ENCODE measurements at places on chromosomes 7 and 10.

DNA sequence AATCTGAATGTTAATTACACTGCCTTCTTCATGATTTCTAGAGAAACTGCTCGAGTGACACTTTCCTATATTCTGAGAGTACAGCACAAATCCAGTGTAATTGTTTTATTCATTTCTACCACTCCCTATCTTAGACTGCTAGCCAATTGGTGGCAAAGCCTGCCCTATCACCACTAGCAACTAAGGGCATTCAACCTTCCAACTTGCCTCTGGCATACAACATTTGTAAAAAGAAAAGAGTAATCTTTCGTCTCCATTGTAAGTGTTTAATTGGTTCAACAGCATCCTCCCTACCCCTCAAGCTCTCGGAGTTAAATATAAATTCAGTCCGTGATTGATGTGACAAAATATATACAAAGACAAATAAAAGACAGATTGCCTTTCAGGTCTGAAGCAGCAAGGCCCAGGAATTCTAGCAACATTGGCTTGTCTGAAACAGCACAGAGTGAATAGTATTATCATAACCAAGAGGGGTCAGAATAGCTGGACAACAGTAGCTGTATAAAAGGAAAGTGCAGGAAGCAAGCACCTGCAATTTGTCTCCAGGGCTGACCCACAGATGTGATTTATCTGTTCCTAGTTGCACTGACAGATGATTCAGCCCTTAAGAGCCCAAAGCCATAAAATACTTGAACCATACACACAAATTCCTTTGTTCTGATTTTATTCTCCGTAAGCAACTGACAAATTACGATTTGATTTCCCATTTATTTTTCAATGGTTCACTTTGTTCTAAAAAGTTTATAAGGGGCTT, 47.6 kb upstream of the ANKRD1 start:
- no peak for DNase-seq

- DNase-seq: no peak
These were observed 19.8 kb downstream of the CREB5 start for GRCh38 chr7:28432105-28432504.

DNA sequence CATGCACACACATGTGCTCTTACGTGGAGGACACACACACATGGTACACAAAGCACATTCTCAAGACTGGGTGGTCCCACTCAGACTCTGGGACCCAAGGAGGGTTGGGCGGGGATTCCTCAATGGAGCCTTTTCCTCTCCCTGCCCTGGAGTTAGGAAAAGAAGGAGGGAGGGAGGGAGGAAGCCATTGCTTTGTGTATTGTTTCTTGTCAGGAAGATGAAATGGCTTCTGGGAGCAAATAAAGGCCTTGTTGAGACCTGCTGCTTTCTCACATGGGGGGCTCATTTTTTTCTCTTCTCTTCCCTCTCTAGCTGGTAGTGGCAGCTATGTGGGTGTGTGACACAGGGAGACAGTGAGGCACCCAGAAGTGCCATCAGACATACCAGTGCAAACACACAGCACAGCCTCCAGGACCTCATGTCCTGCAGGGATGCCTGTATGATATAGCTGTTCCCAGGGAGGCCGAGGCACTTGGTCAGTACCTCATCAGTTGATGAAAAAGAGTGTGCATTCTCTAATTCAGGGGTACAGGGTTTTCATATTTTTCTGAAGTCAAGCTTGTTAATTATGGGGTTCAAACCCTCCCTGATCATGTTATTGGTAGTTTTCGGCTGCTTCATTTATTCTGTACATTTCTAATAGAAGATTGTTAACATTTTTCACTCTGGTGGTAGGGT, 5.7 kb downstream of the AQP1 start:
- DNase-seq: no peak

GRCh38 chr10:113825791-113826190, 28.1 kb downstream of the DCLRE1A start:
- DNase-seq: no peak

DNA sequence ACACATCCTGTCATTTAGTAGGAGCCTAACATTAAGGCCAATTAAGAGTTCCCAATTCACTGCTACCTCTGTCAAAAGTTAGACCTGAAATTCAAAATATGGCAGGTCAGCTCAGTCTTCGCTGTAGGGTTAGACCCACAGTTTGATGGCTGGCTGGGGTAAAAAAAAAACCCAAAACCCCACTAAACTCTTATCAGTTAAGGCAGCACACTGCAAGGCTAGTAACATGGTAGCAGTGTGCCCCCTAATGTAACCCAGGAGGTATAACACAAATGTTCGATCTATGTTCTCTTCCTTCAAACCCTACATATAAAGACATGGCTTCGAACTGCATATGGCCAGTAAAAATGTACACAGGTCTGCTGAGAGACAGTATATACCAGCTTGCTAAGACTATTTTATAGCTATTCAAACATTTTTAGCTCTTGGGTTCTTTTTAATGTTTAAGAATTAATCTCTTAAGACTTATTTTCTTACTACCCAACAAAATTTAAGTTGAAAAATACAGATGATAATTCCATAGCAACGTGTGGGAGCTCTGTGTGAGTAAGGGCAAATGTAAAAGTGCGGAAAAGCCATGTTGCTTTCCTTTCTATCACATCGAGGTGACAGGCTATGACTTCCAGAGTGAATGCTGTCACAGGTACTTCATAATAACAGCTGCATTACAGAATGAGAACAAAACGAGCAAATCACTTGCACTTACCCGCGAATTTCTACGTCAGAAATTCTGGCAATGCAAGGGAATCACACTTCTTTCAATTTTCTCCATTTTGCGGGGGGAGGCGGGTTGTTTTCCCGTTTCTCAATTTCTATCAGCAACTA, 168.4 kb upstream of the IMMP2L start:
- no peak for DNase-seq

DNA sequence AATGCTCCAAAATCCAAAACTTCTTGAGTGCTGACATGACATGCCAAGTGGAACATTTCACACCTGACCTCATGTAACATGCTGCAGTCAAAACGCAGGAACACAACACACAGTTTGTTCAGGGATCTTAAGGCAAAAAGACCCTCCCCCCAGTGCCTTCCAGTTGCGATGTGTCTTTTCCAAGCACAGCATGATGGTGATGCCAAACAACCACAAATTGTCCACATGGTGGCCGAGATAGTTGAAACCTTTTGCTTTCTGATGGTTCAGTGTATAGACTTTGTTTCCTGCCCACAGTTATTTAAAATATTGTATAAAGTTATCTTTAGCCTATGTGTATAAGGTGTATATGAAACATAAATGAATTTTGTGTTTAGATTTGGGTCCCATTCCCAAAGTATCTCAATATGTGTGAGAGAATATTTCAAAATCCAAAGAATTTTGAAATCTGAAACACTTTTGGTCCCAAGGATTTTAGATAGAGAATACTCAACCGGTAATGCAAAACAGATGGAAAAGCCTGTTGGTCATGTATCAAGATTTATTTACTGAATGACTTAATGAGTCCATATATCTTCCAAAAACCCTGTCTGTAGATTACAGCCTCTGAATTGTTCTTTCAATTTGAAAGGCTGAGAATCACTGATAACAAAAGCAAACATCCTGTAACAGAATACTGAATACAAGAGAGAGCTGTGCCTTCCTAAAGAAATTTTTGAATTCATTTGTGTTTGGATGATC, 93.4 kb upstream of the OIT3 start:
- DNase-seq: no peak

DNA sequence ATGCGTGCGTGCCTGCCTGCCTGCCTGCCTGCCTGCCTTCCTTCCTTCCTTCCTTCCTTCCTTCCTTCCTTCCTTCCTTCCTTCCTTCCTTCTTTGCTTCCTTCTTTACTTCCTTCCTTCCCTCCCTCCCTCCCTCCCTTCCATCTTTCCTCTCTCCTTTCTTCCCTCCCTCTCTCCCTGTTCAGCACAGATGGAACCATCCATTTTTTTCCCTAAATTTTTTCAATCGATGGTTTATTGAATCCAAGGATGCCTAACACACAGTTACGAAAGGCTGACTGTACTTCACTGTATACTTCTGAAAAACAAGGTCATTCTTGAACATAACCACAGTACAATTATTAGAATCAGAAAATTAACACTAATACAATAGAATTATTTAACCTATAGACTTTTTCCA, 53.8 kb downstream of the ABCA13 start:
- DNase-seq: no peak

DNA sequence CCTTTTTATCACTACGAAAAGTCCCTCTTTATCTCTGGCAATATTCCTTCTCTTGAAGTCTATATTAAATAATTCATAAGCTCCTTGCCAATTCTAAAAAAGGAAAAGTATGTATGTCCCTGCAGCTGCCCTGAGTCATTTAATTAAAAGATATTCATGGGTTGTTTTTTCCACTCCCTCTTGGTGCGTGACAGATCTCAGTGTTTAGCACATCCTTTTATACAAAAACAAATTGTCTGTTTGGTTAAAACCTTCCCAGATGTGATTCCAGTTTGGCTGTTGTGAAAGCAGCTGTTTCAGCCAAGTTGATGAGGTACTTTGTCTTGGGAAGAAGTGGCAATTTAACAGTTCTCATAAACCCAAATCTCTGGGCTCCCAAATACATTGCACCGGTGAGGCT, 33.8 kb upstream of the PRLHR start:
- no peak for DNase-seq

DNA sequence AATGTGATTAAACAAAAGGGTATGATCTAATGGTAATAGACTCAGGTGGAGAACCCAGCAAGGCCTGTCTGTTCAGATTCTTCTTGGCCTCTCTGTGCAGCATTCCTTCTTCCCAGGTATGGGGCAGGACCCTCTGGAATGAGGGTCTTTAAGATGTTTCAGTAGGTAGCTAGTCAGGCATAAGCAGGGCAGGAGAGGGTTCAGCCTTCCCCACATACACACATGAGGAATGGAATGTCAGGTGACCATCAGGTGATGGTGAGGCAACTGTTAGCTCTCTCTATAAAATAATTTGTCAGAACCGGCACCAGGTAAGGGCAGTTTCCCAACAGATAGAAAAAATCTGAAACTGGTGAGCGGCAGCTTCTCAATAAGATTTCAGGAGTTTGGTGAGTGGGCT, 222.3 kb upstream of the PHYHIPL start:
- DNase-seq: no peak

DNA sequence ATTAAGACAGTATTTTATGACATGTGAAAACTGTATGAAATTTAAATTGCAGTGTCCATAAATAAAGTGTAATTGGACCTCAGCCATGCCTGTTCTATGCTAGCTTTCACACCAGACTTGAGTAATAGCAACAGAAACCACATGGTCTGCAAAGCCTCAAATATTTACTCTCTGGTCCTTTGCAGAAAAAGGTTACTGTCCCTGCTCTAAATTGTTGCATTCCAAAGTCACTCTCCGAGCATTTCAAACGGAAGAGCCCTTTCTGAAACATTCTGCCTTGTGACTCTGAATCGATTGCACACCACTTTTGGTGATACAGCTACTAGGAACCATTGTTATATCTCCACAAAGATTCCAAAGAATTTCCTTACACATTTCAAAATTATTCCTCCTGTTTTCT, 81.0 kb upstream of the STK17A start:
- no peak for DNase-seq

- no peak for DNase-seq
These were observed 34.5 kb downstream of the NRG3 start for GRCh38 chr10:81909453-81909852.

DNA sequence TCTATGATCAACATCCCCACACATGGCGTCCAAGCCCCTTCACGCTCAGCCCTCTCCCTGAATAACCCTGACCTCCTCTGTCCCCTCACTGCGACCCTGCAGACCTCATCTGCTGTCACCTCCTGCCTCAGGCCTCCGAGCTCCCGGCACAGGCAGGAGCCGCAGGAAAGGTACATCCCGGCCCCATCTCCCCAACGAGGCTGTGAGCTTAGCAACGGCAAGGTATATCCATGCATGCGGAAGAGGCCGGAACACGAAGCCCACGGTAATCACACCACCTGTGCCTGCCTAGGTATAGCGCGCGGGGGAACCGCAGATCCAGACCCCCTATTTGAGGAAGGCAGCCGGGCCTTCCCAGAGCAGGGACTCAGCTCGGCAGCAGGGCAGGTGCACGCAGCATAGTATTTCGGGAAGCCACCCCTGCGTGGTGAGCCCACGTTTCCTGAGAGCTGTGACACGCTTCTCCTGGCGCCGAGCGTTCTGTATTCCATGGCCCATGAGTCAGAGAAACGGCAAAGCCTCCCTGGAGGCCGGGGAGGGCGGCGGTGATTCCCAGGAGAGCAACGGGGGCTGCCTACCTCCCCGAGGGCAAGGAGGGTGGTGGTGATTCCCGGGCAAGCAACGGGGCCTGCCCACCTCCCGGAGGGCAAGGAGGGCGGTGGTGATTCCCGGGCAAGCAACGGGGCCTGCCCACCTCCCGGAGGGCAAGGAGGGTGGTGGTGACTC, 50.1 kb upstream of the DNAAF5 start:
- DNase-seq: no peak

DNA sequence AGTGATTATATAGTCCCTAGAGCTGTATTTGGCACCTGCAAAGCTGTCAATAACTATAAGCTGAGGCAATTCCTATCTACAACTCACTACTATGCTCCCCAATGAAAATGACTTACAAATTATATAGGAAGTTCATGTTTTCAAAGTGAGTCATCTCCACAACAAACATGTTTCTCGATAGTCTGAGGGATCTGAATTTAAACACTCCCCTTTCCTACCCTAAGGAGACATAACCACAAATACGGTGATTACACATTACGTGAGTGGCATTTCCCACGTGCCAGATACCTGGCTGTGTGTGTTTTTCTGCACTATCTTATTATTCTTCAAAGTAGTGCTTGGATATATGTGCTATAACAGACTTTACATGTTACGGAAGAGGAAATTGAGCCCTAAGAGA, 122.5 kb upstream of the C1QL3 start:
- DNase-seq: no peak

DNA sequence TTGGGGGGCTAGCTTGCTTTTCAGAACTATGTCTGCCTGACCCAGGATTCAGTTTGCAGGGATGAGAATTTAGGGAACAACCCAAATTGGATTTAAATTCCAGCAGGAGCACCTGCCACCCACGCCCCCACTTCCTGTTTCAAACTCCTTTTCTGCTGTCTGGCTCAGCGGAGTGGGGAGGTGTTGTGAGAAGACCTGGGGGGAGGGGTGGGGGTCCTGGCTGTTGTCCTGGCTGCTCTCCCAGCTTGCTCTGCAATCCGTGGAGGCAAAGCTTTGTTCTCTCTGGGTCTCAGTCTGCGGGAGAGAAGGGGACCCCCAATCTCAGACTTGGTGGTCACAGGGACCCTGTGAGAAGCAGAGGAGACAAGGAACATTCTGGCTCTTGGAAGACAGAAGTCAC, 799 bp downstream of the KCNK18 start:
- no peak for DNase-seq

- no peak for DNase-seq
These were observed 593.6 kb downstream of the DNAJB6 start for GRCh38 chr7:157930441-157930840.

DNA sequence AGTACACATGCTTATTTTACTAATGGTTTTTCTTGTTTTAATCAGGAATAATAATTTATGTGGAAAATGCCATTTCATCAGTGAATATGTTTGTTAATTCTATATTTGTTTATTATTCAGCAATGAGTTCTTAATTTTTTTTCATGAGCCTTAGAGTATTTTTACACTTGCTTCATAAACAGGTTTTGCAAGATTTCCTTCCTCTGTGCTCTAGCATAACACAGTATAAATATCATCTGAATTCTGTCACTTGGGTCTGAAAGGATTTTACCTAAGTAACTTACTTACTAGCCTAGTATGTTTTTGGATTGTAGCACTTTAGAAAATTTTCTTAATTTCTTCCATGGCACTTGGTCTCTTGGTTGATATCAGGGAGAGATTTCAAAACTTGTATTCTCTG, 45.8 kb downstream of the GLCCI1 start:
- no peak for DNase-seq

GRCh38 chr7:37068038-37068437, 343.7 kb upstream of the AOAH start:
- DNase-seq: no peak
